ENCODE measurements at places on chromosomes 4 and X.
A peak's percentile ranks its signal among the peaks of the same experiment; 100 is the strongest.

DNA sequence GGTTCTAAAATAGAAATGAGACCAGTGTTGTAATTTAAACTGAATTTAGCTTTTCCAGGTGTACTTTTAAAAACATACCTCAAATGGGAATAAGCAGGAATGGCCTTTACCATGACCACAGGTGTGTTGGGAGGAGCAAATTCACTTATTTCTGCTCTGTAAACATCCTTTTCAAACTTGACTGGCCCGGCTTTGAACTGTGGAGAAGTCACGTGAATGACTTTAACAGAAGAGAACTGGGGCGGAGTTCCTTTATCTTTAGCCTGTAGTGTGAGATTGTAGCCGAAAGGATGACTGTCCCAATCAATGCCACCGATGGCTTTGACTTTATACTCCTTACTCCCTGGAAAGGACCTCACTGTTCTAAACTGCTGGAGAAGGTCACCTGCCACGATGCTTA lies 15.1 kb downstream of the FAT1 start:
- no peak for DNase-seq

DNA sequence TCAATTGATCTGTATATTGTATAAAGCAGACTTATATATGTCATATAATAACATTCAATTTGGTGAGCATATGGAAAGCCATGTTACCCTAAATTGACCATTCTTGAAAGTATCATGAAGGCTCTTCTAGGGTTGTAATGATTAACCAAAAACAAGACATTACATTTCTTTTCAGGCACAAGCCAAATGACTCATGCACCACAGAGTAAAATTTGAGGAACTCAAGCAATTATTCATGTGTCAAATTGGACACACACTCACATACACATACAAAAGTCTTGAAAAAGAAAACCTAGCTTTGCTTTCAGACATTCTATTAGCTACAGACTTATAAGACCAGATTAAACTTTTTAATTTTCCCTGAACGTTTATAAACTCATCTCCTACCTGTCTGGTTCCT lies 146.5 kb upstream of the PCDH18 start:
- DNase-seq, result no peak

- DNase-seq, result no peak
Measured at GRCh38 chr4:40848940-40849339, 99.2 kb downstream of the NSUN7 start.

GRCh38 chr4:158133551-158133950 lies 39.3 kb downstream of the GASK1B start:
- DNase-seq, result no peak

GRCh38 chr4:151415978-151416377 lies 7.0 kb downstream of the FHIP1A start:
- no peak for DNase-seq

- DNase-seq, result no peak
Measured at GRCh38 chr4:43425206-43425605, 532.7 kb downstream of the GRXCR1 start.

DNA sequence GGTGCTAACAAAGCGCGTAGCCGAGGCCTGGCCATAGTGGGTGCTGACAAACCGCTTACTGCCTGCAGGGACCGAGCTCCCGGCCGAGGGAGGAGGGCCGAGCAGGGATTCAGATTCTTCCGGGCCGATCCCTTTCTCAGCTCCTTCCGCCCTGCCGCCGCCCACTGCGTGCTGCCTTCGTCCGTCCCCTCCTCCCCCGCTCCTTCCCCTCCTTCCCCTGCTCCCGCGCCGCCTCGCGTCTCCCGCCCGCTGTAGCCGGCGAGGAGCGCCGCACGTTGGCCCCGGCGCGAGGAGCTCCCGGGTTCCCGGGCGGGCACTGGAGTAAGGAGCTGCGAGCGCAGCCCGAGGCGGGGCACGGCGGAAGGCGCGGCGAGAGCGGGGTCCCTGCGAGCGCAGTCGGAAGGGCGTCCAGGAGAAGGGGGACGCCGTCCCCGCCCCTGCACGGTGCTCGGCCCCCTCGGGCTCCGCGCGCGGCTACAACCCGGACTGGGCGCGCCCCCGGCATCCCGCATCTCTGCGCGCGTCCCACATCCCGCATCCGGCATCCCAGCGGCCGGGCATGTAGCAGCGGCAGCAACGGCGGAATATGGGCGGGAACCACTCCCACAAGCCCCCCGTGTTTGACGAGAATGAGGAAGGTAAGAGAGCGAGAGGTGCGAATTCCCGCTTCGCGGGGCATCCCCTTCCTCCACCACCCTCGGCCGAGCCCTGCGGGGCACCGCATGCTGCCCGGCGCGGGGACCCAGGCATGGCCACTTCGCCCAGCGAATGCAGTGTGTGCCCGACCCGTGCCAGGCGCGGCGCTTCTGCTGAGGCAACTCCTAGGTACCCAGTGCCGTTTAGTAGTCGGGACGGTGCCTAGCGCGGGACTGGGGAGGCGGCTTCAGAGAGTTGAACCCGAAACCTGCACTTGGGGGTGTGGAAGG lies at the start of gene STK32B:
Gene STK32B (plus strand): TSS at position 203 of the 926 bp plus-strand sequence.
- DNase-seq, result peak; percentile 56

- peak; percentile 39 for DNase-seq
Measured at GRCh38 chr4:2913168-2913567, 50.0 kb downstream of the NOP14 start.

- DNase-seq, result no peak
Measured at GRCh38 chrX:17369309-17369708, 5.7 kb upstream of the NHS start.

DNA sequence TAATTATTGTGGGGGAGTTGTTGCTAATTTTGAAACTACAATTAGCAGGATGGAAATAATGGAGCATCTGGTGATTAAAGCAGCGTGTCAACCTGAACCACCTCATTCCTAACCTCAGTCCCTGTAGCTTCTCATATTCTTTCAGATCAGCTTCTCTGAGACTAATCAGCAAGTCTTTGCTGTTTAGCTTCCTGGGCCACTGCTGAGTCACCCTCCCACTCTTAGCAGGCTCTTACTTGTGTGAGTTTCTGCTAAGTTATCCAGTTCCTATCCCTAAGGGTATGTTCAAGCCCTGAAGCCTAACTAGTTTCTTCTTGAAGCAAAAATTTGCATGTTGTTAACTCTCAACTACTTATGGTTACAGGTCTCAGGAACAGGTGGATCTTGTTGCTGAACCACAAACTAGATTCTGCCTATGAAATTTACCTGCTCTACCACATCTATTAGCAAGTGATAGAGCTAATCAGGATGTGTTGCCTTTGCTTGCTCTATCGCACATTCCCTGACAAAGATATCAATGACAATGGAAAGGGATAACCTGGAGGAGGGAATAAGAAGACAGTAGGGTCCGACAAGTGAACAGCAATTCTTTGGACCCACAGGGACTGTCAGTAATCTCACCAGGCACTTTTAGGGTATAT lies 134.2 kb downstream of the EIF4E start:
- no peak for DNase-seq

DNA sequence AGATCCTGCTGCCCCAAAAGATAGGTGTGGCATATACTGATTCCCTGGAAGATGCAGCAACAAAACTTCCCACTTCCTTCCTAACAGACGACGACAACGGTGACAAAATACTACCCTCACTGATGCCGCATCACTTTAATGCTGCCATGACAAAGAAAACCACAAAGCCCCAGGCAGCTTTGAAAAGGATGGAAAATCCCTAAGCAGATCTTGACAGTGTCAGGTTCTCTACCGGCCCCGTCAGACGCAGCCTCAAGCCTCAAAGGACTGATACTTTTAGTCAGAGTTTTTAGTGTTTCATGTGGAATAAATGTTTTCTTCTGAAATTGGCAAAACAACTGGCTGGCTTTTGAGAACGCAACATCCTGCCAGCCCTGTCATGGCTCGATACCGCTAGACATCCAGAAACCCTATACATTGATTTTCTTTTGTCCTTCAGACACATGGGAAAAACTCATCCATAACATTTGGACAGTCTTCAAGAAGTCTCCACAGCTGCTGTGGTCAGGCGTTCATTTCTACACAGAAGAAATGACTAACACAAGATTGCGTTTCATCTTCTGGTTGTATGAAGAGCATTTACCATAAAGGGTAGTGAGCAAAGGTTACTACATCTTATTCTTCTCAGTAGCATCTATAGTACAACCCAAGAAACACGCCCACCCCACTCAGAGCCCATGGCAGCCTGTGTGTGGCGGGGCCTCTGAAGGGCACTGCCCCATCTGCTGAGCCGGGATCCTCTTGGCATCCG lies 60.1 kb downstream of the GATB start:
- DNase-seq, result no peak

DNA sequence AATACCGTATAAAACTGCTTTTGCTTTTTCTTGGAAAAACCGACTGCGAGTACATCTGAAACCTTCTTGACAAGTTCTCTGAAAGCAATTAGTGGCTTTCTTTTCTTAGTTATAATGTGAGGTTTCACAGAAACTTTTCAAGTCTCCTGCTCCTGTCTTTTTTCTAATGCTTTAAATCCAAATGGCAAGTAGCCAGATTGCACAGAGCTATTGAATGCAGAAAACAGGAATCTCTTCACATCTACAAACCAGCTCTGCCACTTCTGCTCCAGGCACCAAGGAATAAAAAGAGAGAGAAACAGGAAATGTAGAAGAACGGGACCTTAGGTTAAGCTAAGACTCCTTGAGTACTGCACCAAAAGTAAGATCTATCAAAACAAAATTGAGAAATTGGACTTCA lies 267.3 kb upstream of the TET2 start:
- DNase-seq, result no peak

- DNase-seq, result peak; percentile 42
Measured at GRCh38 chr4:99564921-99565320, 1.1 kb upstream of the TRMT10A start.

DNA sequence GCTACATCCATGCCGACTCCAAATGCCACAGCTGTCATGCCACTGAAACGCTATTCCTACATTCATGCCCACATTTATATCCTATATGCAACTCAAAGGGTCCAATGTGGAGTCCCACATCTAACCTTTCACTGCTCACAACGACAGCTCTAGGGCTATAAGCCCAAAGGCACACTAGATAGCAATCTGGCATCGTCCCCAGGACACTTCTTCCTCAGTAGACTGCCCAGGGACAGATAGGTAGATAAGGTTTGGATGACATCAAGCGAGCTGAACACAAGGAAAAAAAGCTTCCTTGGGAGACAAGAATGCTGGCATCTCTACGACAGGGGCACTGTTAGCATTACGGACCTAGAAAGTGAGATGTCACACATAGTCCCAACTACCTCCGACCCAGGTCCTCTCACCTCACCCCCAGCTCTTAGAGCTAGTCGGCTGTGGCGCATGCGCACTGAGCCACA lies 685 bp downstream of the RAB9B start:
- DNase-seq, result no peak

DNA sequence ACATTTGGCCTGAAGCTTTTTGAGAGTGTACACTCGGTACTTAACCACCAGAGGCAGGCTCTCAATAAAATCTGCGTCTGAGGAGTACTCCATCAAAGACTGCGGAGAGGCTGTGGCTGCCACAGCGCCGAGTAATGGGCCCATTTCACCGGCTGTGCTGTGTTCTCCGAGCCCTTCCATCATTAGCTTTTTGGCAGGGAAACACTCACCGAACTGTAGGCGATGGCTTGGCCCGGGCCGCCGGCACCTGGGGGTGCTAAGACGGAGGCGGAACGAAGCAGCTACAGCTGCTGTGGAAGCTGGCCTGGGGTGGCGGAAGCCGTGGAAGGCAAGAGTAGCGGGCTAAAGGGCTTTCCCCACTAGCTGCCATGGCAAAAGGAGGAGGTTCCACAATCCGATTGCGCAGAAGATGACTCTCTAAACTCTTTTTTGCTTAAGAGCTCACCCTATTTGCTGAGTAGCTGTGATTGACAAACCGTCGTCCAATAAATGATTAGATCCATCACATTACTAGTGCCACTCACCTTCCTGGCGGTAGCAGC lies 48.5 kb upstream of the PABPC1L2A start:
- DNase-seq, result no peak

- DNase-seq, result no peak
Measured at GRCh38 chr4:153096344-153096743, 107.9 kb upstream of the TRIM2 start.

GRCh38 chr4:47692691-47693090 lies 145.2 kb downstream of the CORIN start:
- DNase-seq, result peak; percentile 30

DNA sequence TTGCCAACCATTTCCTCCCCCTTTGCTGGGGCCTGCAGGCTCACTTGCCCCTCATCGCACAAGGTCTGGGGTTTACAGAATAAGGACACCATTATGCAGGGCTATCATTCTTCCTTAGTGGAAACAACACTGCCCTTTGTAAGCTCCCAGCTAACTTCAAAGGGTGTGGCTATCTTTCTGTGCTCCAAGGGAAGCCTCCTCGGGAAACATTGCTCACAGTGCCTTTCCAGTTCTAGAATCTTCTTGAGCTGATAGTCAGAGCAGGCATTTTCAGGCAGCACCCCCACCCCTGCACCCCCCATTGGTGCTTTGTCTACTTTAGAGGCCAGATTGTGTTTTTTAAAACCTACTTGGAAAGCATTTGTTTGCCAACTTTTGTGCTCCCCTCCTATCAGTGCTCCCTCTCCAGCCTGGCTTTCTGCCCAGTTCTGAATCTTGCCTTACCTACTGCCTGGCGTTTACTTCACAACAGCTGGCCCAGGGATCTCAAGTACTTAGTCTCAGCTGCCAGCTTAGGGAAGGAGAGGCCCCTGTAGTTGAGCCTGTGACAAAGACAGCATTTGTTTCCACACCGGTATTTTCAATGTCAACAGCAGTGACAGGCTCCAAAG lies 53.5 kb downstream of the PLAC1 start:
- peak; percentile 88 for DNase-seq

GRCh38 chr4:184805462-184806228 lies 20.1 kb downstream of the ACSL1 start:
- DNase-seq, result no peak

- peak; percentile 49 for DNase-seq
Measured at GRCh38 chrX:150363561-150364346, 637 bp downstream of the MAMLD1 start.

- DNase-seq, result no peak
Measured at GRCh38 chr4:48047896-48048295, 31.3 kb downstream of the NIPAL1 start.

DNA sequence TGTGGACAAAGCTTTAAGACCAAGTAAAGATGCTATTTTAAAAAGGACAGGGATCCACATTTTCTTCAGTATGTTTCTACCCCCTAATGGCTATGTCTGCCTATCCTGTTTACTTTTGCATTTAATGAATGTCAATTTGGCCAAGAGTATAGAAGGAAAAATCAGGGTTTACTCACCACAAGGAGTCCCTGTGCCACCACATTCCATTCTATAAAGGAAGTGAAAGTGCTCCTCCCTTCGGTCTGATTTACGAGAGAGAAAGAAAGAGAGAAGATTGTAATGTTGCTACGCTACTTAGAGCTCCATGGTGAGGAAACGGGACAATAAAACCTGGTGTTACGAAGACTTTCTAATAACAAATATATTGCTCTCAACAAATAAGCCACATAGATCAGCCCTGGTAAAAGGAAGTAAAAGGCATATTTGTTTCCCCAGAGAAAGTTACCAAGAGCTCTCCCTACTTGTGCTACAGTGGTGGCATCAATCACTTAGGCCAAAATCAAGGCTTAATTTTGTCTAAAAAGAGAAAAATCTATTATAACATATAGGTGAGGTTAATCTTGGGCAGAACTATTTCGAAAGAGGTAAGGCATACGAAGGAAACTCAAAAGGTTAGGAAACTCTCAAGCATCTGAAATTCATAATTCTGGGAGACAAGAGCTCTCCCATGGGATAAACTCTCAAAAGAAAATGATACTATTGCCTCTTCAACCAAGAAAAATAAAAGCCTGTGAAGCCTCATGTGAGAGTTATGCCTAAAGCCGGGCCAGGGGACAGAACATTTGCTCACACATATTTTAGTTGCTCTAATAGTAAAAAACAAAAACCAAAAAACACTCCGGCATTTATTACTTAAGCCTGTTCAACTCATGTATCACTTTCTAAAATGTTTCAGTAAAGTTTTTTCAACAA lies 29.5 kb downstream of the TAPT1 start:
- peak; percentile 58 for DNase-seq

- DNase-seq, result peak; percentile 100
Measured at GRCh38 chr4:48779998-48780864, at the start of gene FRYL. TSS of gene FRYL (minus strand) at chr4:48780279. CDS start at chr4:48634410, 145,869 bp downstream.

All from NCI-H1092 treated with DMSO at 0.1 percent for 48 hours (cell line).